Cardiac septum (tissue), 1 donor: ENCODE measurements at places on chromosomes 7 and 10. TPM values are rescaled to one million over a fixed set of nuclear protein-coding genes. Genes with fewer than 3 reads are reported as not detected.

- no peak for DNase-seq
These were observed 51.5 kb upstream of the GRM3 start for GRCh38 chr7:86592185-86592584.

DNA sequence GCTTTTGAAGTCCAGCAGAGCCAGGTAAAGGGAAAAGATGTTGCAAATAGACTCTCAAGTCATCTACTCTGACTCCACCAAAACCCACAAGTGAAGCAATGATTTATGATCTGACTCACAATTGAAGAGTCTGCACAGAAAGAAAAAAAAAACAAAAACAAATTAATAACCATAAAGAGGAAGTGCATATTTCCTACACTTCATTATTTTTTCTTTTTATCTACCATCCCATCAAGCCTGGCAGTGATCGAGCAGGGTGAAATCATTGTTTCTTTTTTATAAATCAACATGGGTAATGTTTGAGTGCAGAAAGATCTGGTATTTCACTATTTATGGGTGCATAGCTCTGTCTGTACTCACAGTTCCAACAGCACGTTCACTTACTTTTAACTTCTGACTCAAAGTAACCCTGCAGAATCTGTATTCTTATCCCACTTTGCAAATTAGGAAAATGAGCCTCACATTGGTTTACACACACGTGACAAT, 829.0 kb downstream of the TNS3 start:
- no peak for DNase-seq

DNA sequence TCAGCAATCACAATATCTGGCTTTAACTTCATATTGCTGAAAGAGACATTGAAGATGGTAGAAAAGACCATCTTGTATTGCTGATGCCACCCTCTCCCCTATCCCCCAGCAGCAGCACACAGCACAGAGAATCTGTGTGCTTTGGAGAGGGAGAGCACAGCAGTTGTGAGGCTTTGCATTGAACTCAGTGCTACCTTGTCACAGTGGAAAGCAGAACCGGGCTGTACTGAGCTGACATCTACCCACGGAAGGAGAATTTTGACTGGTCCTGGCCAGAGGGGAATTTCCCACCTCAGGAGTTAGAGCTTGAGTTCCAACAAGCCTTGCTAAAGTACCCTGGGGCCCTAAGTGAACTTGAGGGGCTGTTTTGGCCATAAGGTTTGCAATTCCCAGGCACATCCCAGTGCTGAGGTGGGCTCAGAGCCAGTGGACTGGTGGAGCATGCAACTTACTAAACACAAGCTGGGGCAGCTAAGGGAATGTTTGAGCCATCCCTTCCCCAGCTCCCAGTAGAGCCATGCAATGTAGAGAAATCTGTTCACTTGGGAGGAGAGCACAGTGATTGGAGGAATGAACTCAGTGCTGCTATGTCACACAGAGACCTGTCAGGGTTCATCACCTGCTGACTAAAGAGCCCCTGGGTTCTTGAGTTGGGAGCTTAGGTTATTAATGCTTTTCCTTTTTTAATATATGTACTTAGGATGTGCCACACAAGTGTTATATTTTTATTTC, 62.1 kb downstream of the OR13A1 start:
- no peak for DNase-seq

DNA sequence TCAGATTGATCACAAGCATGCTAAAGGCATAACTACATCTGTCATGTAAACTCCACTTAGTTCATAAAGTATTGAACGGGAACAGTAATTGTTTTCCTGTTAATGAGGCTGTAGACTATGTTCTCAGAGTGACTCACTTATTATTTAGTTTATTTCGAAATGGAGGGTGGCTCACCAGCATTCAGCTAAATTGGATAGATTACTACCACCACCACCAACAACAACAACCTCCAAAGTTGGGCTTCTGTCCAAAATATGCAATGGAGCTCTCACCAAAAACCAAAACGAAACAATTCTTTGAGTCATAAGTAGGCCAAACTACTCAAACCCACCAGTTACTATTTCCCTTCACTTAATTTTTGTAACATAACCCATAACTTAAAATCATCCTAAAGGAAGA, 127.9 kb upstream of the NRBF2 start:
- DNase-seq, result no peak

- no peak for DNase-seq
These were observed 628.6 kb upstream of the ANKRD30A start for GRCh38 chr10:36496758-36497157.

Gene FEZF1
- 0.13 TPM for total RNA-seq

GRCh38 chr7:138382862-138383565, 77.0 kb upstream of the TRIM24 start:
- no peak for DNase-seq

DNA sequence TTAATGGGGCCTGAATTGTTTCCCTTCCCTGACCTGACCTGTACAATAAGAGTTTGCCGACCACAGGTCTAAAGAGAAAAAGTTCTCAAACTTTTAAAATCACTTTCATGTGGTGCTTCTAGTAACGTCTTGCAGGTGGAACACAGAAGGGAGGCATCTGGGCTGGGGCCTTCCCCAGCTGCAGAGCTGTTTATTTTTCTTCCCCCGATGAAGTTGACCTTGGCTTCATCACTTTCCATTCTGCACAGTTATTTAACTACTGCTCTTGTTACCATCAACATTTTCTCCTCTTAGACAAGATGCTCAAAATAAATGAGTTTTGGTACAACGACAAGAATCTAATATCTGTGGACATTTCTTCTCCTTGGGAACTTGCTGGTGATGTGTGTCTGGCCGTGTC, 181.7 kb downstream of the HERPUD2 start:
- no peak for DNase-seq

GRCh38 chr7:151544183-151544582, 24.5 kb upstream of the RHEB start:
- DNase-seq, result no peak

GRCh38 chr10:10315989-10316388, 701.7 kb upstream of the CELF2 start:
- DNase-seq, result no peak

DNA sequence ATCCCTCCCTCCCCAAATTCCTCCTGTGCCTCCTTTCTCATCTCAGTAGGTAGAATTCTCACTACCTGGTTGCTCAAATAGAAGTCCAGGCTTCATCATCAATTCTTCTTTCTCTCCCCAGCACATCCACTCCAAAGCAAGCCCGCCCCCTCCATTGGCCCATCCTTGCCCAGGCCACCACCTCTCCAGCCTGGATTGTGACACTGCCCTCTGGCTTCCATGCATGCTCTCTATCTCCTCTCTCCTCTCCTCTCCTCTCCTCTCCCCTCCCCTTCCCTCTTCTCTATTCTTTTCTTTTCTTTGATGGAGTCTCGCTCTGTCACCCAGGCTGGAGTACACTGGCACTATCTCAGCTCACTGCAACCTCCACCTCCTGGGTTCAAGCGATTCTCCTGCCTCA, 144.9 kb downstream of the UBE2H start:
- no peak for DNase-seq

Gene TAS2R38
- total RNA-seq, result not detected

DNA sequence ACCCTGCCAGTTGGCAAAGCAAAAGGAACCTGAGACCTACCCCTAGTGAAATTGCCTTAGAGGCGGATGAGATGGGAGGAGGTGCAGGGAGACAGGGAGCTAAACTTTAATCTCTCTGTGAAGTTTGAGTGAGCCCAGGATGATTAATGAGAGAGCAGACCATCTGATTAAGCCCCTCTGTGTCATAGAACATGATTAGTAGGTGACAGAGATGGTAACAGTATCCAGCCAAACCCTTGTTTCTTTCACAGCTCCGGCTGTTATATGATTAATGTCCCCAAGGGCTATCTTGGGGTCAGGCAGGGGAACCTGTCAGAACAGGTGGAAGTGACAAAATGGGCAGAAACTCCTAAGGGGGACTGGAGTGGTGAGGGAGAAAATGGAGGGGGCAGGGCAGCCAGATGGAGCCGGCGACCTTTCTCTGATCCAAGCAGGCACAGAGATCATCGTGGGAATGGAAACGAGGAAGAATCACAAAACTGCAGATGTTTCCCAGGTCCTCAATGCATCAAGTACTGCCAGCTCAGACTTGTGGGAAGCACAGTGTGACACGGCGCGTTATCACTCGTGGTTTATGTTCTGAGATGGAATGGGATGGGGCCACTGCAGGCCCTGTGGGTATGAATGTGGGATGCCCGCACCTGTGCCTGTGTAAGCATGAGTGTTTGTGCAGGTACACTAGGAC, 684.2 kb downstream of the LRMDA start:
- no peak for DNase-seq

DNA sequence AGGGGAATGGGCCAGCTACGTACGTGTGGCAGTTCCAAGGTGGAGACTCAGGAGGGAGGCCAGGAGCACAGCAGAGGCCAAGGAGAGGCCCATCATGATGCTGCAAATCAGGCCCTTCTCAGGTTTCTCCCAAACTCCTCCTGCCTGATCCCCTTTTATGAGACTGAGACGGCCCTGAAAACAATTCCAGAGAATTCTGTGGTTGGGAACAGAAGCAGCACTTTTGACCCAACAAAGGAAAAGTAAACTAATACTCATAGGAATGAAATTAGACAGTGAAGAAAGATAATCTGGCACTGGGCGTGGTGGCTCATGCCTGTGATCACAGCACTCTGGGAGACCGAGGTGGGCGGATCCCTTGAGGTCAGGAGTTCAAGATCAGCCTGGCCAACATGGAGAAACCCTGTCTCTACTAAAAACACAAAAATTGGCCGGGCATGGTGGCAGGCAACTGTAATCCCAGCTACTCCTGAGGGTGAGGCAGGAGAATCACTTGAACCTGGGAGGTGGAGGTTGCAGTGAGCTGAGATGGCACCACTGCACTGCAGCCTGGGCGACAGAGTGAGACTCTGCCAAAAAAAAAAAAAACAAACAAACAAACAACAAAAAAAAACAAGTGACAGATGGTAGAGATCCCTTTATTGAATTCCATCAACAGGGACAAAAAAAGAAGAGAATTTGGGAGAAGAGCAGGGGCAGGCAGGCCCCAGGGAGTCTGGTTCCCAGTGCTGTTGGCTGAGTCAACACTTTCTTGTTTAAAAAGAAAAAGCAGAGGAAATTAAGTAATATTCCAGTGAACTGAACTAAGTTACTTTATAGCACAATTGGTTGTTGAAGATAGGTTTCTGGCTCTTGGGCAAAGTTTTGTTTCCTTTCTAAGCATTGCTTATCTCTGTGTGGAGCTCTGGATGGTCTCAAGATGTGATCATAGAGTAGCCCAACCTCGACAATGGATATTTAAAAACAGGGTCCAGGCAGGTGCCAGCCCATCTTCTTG, at the start of gene CCL26:
Gene CCL26, minus strand, starts transcription at position 131 of the 997 bp plus-strand sequence. Its CDS starts 35 bp downstream, at position 96.
- DNase-seq, result no peak

- DNase-seq, result no peak
These were observed 78.0 kb downstream of the MALSU1 start for GRCh38 chr7:23377134-23377533.

GRCh38 chr10:87092376-87092860, 2.2 kb downstream of the GLUD1 start:
- no peak for DNase-seq

DNA sequence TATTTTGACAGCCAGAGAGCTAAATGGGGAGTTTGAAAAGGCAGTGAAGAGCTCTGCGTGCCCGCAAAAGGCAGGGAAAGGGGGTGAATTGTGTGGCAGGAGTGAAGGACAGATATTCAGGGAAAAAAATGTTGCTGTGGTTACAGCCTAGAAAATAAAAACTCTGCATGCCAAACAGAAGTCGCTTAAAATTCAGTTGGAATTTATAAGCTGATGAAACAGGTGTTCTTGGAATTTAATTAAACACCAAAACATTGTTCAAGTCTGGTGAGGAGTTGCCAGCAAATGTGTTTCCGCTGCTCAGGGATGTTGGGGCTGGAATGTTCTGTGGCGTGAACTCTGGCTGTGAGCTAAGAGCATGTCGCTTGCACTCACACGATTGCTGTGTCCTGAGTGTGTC, 169.3 kb downstream of the ADRA2A start:
- DNase-seq, result no peak

DNA sequence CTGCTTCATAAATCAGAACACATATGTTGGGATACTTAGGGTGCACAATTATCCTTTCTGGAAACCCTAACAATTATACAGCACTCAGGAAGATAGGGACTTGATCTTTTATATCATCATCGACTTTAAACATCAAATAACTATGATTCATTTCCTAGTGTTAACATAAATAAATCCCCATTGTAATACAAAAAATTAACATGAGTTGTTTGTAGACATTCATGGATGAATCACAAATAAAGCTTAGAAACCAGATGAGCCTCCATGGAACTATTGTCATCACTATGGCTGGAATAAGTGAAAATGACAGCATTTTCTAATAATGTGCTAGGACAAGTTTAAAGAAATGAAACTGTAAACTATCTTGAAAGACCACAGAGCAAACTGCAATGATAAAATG, 821.7 kb downstream of the GATA3 start:
- DNase-seq, result no peak

DNA sequence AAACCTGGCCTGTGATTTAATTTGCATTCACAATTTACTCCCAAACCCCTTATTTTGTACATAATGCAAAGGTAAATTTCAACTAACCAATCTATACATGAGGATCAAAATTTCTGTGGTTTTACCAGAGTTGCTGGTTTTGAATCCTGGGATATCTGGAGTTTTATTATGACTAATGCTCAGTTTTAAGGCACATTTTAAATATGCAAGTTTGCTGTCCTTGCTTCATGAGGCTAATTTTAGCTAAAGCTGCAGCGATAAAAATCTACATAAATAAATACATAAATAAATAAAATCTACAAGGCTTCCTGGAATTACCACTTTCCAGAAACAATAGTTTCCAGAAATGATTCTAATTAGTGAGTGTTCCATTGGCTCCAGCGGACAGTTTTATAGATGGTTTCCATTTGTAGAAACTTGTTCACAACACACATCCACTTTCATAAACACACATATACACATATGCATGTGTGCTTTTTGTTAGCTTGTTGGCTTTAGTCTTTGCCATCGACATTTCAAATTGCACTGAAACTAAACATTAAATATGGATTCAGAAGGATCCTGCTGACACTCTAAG, 339.5 kb upstream of the NRP1 start:
- DNase-seq, result no peak

DNA sequence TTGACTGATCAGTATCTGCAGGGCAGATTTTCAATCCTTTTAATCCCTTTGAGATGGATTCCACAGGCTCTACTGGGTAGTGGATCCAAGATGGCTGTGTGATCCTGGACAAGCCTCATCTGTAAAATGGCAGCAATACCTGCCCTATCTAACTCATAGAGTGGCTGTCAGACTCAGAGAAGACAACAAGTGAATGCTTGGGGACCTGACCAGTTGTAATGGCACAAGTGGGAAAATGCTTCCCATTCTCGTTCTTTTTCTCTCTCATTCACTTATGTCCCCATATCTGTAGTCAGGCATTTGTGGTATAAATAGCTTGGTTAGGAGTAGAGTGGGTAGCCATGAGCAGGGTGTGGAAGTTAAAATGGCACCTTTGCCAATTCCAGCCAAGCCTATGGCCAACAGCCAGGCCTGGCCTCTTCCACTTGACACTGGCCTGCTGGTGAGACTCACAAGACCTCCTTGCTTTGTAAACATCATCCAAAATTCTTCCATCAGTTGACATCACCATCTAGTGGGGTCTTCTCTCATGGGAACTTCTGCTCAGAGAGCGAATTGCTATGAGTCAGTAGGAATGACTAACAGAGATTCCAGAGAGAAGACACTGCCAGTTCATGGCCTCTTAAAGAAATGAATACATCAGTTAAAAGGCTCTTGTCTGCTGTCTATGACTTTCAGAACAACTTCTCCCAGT, 150.1 kb downstream of the PLPP4 start:
- no peak for DNase-seq
